ENCODE measurements at places on chromosomes 6 and 20.

DNA sequence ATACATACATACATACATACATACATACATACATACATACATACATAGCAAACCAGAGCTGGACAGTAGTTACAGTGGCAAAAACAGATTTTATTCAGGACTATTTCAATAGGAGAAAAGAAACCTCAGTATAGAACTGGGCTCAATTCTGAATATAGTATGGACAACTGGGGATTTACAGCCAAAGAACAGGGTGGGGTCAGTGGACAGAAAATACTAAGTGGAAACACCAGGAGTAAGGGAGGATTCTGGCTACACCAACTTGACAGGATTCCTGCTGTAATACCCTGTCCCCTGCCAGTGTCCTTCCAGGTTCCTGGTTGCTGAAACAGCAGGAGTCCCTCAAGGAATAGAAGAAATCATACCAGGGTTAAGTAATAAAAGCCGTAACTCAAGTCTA lies 293.1 kb downstream of the SLC35F1 start:
- no peak for DNase-seq

DNA sequence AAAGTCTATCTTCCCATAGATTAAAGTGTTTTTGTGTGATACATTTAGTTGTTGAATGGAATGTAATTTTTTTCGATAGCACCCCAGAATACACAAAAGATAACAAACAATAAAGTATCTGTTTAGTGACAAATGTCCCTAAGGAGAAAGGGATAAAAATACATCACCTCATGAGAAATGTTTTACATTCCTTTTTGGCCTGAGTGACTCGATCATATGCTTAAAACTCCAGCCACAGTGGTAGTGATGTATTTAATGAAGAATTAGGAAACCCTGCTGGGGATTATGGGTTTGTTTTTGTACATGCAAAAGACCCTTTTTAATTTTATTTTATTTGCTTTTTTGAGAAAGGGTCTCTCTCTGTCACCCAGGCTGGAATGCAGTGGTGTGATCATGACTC lies 4.3 kb upstream of the SGK1 start:
- no peak for DNase-seq

DNA sequence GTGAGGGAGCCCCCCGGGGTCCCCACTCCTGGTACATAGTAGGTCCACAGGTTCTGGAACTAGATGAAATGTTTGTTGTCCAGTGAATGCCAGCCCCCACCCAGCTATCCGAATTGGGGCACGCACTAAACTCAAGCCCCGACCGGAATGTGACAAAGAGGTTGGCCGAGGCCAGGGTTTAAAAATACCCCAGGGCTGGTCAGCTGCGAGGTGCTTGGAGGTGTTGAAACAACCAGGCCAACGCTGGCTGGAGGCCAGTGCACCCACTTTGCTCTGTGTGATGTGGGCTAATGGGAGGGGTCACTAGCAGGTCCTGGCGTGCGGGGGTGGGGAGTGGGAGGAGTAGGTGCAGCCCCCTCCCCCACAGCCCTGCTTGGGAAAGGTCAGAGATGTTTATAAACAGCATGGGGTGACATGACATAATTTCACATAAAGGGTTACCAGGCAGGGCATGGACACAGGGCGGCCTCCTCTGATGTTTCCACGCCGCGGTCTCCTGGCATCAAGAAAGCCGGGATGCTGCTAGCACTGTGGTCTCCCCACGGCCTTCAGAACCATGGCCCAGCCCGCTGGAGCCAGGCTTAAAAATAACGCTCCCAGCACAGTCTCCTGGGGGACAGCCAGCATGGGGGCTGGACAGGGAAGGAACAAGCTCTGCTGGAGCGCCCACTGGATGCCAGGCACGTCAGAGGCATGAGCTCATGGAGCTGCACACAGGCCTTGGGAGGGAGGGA lies 111.2 kb upstream of the PTPN1 start:
- DNase-seq = peak; percentile 42

GRCh38 chr20:14142964-14143627 lies 147.8 kb downstream of the MACROD2 start:
- DNase-seq = peak; percentile 66

DNA sequence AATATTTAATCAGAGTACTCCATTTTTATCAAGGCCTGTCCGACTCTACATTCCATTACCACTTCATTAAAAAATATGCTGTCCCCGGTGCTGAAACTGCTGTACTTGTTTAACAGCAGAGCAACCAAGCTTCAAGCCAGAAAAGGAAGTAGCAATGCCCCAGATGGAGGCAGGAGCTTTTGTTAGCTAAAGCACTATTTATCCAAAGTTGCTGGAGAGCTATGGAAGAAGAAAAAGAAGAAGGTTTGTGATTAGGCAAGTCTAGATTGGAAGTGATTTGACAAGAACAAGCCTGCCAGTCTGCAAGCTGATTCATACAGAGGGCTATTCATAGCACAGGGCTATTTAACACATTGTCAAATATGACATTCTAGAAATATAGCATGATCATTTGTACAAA lies 160.9 kb upstream of the SPTLC3 start:
- no peak for DNase-seq

- no peak for DNase-seq
These were observed 31.5 kb upstream of the EDN1 start for GRCh38 chr6:12258591-12259075.

DNA sequence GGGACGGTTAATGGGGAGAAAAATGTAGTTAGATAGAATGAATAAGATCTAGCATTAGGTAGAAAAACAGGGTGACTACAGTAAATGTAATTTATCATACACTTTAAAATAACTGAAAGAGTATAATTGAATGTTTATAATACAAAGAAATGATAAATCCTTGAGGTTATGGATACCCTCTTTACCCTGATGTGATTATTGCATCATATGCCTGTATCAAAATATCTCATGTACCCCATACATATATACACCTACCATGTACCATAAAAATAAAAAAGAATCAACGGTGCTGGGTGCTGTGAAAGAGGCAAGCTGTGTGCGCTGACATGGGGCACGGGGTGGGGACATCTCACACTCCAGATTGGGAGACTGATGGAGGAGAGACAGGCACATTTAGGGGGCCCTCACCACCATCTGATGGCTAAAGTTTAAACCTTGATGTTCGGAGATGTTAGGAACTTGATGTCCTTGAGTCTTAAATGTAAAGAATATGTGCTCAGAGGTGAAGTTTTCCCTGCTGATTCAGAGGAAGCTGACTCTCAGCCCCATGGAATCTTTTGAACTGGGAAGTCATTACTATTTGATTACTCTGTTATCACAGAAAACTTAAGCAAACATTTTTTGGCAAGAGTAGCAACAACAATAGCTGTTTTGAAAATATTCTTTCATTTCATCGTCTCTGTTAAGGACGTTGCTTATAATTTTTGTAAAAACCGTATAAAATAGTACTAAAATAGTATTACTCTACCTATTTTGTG lies 26.4 kb upstream of the RFPL4B start:
- DNase-seq = no peak

DNA sequence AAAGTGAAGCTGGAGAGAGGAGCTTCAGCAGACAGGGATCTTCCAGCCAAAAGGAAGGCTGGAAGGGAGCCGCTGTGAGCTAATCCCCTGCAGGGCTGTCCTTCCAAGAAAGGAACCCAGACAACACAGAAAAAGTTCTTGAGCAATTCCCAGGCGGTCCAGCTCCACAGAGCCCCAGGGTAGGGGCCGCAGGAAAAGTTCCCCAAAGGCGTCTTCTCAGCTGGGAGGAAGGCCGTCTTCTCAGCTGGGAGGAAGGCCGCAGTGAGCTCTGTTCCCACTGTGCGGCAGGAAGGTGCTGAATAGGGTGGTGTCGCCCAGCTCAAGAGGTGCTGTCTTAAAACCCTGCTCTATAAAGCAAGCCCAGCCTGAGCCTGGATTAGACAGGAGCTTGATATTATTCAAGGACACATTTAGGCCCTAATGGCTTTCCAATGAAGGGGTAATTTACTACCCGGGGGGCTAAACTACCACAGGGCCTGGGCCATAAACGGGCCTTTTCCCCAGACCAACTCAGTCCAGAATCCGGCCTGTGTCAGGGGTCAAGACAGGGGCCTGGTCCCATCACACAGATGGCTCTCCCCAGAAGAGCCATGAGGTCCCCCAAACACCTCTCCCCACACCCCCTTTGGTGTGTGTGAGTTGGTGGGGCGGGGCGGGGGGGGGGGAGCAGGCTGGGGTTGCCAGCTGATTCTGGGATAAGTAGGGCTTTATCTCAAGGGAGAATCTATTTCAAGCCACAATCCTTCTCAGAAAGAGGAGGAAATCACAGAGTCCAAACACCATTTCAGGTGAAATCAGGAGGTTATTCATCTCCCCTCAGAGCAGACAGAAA lies 103.6 kb downstream of the NOL4L start:
- DNase-seq = no peak

- DNase-seq = no peak
These were observed 45.2 kb upstream of the NHSL1 start for GRCh38 chr6:138544501-138544900.

- no peak for DNase-seq
These were observed 36.8 kb upstream of the KLHL31 start for GRCh38 chr6:53702316-53702715.

- peak; percentile 94 for DNase-seq
These were observed 130.7 kb downstream of the UTRN start for GRCh38 chr6:144415835-144416237.

GRCh38 chr20:1712634-1713624 lies 55.4 kb upstream of the SIRPG start:
- DNase-seq = no peak

DNA sequence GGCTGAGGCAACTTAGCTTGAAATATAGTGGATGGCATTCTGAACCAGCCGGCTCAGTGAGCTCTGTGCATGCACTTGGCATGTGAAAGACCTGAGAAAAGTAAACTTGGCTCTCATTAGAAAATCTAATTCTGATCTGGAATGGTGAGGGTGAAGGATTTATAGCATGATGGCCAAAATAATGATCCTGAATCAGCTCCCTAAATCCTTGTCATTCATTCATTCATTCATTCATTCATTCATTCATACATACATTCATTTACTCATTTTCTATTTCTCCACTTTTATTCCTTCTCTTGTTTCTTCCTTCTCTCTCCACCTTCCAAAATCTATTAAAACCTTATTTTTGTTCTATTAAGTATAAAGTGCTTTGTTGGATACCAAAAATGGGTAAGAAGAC lies 681.1 kb downstream of the DHX35 start:
- no peak for DNase-seq

DNA sequence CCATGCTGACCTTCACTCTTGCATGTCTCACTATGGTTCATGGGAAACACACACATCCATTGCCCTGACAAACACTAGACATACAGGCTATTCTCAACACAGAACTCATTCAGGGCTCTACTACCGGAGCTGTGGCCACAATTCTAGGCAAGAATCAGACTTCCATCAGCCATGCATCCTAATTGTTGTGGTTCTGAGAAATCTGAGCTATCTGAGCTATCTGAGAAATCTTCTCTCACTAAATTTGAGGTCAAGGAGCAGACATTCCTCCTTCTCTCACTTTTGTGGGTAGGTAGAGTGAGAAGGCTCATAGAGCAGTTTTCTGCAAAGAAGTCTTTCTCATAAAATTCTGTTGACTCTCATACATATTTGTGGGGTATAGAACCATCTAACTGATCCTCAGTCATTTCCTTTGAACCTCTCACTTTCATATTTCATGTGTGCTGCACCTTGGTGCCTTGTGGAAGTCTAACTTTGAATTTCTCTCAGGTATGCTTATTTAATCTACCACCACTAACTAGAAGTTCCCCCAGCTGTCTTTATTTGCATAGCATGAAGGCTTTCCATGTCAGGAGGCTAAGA lies 43.6 kb downstream of the ADGRF1 start:
- peak; percentile 85 for DNase-seq

DNA sequence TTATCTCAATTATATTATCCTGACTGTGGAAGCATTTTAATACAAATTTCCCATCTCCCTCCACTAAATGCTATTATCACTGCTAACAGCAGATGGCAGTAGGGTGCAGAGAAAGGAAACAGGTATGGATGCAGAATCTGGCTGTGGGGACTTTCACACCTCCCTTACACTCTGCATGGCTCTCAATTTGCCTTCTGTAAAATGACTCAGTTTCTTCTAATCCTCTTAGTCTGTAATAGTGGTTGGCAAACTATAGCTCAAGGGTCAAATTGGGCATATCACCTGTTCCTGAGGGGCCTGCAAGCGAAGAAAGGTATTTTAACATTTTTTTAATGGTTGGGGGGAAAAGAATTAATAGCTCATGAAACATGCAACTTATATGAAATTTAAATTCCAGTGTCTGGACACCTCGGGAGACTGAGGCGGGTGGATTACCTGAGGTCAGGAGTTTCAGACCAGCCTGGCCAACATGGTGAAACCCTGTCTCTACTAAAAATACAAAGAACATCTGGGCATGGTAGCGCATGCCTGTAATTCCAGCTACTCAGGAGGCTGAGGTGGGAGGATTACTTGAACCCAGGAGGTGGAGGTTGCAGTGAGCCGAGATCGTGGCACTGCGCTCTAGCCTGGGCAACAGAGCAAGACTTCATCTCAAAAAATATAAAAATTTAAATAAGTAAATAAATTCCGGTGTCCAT lies 83.5 kb downstream of the ZMYND8 start:
- peak; percentile 63 for DNase-seq
